ENCODE measurements at places on chromosomes 7 and 10. TPM values are rescaled to one million over a fixed set of nuclear protein-coding genes. Genes with fewer than 3 reads are reported as not detected.

Gene SLC26A3
- total RNA-seq, result 0.31 TPM

Gene STRIP2
- 0.52 TPM for total RNA-seq

Gene CCDC186
- total RNA-seq, result 30.7 TPM

Gene CALML3
- total RNA-seq, result not detected

Gene FAM25C
- not detected for total RNA-seq

Gene NEUROG3
- total RNA-seq, result not detected

Gene CXCL12
- 73.1 TPM for total RNA-seq

Data from ureter (tissue), 1 donor.